ENCODE measurements at places on chromosomes 6 and 20.

DNA sequence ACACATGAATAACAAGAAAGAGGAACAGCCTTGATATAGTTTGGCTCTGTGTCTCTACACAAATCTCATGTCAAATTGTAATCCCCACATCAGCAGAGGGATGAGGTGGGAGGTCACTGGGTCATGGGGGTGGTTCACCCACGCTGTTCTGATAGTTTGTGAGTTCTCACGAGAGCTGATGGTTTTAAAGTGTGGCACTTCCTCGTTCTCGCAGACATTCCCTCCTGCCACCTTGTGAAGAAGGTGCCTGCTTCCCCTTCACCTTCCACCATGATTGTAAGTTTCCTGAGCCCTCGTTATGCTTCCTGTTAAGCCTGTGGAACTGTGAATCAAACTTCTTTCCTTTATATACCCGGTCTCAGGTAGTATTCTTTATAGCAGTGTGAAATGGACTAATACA lies 13.1 kb downstream of the SRPK1 start:
- DNase-seq, result no peak

GRCh38 chr20:37223053-37223452 lies 38.6 kb downstream of the GHRH start:
- peak; percentile 31 for DNase-seq

DNA sequence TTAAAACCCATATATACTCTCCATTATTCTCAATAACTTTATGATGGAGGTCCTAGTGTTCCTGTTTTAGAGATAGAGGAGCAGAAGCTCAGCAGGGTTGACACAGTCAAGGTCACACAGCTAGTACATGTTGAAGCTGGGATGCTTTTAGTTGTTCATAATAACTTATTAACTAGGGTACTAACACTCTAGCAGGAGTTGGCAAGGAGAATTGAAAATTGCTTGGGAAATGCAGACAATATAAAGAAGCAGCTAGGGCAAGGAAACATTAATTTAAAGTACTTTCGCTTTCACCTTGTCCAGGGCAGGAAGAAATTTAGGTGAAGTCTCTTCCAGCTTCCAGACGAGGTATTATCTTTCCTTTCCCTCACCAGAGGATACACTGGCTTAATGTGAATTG lies 133.7 kb downstream of the RCAN2 start:
- DNase-seq, result no peak

- DNase-seq, result peak; percentile 68
Measured at GRCh38 chr20:51372176-51372803, 170.2 kb downstream of the NFATC2 start.

- DNase-seq, result no peak
Measured at GRCh38 chr6:124903797-124904196, 58.4 kb upstream of the RNF217 start.

- peak; percentile 12 for DNase-seq
Measured at GRCh38 chr6:29376003-29376402, 912 bp upstream of the OR12D3 start.

- DNase-seq, result no peak
Measured at GRCh38 chr6:31624070-31624469, 3.6 kb downstream of the PRRC2A start.

Data from GM12865 (cell line).